Activated CD4-positive, alpha-beta memory T cell treated with anti-CD3 and anti-CD28 coated beads for 36 hours (primary cell): ENCODE measurements at places on chromosomes 12 and 14. TPM values are rescaled to one million over a fixed set of nuclear protein-coding genes. Genes with fewer than 3 reads are reported as not detected.

DNA sequence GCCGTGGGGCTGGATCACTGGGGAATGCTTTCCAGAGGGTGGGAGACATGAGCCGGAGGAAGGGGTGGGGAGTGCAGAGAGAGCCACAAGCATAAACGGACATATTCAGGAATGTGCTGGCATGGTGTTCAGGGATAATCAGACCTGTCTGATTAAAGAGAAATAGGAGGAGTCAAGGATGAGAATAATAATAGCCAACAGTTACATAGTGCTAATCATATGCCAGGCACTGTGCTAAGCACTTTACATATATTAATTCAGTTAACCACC lies 43.7 kb downstream of the LTBP2 start:
- no peak for DNase-seq

- no peak for DNase-seq
Observed at GRCh38 chr14:92511453-92512238, 1.9 kb upstream of the RIN3 start.

- no peak for DNase-seq
Observed at GRCh38 chr12:94777936-94778335, 127.6 kb upstream of the TMCC3 start.

- DNase-seq = no peak
Observed at GRCh38 chr12:26633591-26634210, 199.3 kb downstream of the ITPR2 start.

DNA sequence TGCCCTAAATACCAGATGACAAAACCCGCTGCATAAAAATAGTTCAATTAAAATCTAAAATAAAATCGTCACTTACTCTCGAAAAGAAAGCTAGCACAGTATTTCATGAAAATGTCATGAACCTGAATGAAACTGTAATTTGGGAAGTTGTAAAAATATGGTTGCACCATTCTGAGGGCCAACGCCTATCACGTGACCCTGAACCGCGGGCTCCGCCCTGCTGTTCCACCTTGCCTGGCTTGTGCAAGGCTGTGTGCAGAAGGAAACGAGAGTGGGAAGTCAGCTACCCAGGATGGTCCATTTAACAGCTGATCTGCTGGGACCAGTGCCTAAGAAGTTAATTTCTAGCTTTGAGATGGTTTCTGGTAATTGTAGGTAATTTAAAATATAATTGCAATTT lies 91.7 kb upstream of the BMP4 start:
- DNase-seq = no peak

GRCh38 chr12:66776974-66777373 lies 98.1 kb upstream of the GRIP1 start:
- peak; percentile 60 for DNase-seq

GRCh38 chr14:45905672-45906071 lies 652.7 kb upstream of the MIS18BP1 start:
- DNase-seq = no peak

- no peak for DNase-seq
Observed at GRCh38 chr14:104249706-104250105, 111.3 kb downstream of the KIF26A start.

DNA sequence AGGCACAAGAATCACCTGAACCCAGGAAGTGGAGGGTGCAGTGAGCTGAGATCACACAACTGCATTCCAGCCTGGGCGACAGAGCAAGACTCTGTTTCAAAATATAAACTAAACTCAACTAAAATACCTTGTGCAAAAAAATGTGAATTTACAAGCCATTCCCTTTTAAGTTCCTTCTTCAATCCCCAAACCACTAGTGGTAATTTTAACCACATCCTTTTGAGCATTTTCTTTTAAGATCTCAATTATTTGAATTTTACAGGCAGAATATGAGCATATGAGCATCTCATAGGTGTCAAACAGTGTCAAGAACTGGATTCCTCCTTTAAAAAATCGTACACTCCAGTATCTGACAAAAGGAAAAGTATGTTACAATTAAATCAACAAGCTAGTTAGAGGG lies 57.0 kb upstream of the NPFF start:
- no peak for DNase-seq

The CD9 gene
- total RNA-seq = 1.5 TPM

The RAPGEF3 gene
- total RNA-seq = 2.5 TPM

The P3H3 gene
- 2.7 TPM for total RNA-seq

DNA sequence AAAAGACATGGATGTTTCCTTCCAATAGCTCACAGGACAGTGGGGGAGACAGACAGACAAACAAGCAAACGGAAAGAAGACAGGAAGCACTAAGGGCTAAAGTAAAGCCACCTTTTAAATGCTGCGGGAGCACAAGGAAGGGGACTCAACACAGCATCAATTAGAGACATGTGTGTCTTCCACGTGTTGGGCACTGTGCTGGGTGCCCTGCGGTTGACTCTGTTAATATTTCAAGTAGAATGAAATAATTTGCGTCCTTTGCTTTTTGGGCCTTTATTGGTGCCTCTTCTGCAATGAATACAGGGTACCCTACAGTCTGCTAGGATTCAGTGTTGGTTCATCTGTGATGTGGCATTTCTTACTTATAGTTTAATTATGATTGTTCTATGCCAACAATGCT lies 90.9 kb upstream of the CPM start:
- no peak for DNase-seq

GRCh38 chr12:120841525-120841924 lies 62.6 kb downstream of the SPPL3 start:
- DNase-seq = no peak

DNA sequence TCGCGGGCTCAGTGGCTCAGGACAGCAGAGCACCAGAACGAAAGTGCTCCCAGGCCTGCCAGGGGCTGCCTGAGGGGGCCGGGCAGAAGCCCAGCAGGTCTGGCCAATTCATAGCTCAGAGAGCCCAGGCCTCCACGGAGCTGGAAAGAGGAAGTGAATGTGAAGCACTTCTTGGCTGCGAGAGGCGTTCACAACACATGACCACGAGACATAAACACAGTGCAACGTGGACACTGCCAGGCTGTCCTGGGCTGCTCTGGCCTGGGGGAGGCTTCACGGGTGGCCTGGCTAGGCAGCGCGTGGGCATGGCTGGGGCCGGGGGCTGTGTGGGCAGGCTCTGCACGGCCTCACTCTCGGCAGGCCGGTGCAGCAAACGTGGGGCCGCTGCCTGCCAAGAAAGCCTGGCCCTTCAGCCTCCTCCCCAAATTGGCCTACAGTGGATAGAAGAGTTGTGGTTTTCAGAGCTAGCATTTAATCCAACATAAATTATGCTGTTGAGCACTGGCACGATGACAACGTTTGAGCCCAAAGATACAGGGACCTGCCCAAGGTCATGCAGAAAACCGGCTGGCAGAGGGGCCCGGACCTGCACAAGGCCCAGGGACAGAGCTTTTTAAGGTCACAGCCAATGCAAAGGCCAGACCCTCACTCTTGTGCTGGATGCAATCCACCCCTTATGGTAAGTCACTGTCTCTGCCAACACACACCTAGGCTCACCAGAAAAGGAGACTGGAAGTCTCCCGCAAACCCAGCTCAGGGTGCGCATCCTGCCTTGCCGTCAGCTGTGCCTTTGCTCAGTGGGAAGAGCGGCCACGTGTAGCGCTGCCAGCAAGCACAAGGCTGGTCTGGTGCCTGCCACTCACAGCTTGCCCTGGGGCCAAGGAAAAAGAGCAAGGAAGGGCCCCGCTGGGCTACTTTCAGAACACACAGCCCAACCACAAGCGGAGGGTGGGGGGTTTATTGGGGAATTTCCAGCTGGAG lies 8.6 kb downstream of the SLC25A29 start:
- no peak for DNase-seq

The NT5DC3 gene
- total RNA-seq = 7.5 TPM

DNA sequence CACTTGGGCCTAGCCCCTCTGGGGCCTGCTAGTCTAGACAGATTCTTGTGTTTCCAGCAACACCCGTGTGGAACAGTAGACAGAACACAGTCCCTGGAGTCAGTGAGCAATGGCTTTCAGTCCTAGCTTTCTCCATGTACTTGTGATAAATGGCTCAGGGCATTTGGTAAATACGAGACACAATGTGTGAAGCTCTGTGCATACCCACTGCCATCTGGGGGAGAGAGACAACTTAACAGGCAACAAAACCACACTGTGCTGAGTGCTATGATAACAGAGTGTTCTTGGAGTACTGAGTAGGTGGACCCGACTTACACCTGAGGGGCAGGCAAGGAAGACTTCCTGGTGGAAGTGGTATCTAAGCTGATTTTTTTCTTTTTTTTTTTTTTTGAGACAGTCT lies 86.3 kb upstream of the TBX3 start:
- no peak for DNase-seq

DNA sequence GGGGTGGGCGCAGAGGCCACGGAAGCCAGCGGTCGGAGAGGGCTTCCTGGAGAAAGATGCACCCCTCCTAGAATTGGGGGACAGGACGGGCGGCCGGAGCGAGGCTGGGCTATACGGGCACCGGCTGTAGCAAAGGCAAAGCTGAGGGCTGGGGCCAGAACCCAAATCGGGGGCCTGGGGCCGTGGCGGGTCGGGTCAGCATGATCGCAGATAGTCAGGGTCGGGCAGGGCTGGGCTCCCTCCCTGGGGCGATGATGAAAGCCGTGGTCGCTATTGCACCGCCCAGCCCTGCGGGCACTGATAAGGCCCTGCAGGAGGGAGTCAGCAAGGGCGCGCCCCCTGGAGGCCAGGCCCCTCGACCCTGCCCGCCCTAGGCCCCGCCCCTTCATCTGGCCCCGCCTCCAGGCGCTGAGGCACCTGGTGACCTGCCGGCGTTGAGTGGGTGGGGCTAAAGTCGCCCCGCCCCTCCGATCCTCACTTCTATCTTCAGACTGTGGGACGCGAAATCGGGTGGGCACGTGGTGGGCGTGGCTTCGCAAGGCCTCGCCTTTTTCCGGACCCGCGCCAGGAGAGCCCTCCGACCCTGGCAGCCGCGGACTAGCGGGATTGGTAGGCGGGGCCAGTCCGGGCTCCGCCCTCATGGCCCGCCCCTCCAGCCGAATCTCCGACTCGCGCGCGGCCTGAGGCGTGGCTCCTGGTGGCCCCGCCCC lies 419 bp upstream of the SH2B3 start:
- DNase-seq = peak; percentile 99

The CIROP gene
- total RNA-seq = not detected

GRCh38 chr12:81957631-81958030 lies 198.5 kb upstream of the PPFIA2 start:
- DNase-seq = no peak

The LARP4 gene
- 64.0 TPM for total RNA-seq

The CABP1 gene
- total RNA-seq = 0.24 TPM

- no peak for DNase-seq
Observed at GRCh38 chr14:104284636-104285507, 146.5 kb downstream of the KIF26A start.

DNA sequence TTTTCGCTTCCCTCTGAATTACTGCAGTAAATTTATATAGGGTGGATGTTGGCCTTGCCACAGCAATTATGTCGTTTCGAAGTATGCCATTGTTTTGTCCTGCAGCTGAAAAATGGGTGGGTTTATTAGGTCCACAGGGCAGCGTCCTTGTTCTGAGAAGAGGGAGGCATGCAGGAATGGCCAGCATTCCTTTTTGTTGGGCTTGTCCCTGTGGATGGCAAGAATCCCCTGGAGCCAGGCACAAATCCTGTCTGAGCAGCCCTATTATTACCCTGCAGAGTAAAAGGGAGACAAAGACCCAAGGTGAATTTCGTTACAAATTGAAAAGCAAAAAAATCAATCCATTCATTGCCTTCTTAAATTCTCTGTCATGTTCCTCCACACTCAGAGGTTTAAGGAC lies 88.1 kb downstream of the CHST11 start:
- no peak for DNase-seq
